ENCODE measurements at places on chromosomes 2 and 18.

- no peak for DNase-seq
Observed at GRCh38 chr2:112584891-112585250, 462 bp downstream of the CHCHD5 start.

- DNase-seq: no peak
Observed at GRCh38 chr2:224162122-224162521, 123.0 kb upstream of the SERPINE2 start.

DNA sequence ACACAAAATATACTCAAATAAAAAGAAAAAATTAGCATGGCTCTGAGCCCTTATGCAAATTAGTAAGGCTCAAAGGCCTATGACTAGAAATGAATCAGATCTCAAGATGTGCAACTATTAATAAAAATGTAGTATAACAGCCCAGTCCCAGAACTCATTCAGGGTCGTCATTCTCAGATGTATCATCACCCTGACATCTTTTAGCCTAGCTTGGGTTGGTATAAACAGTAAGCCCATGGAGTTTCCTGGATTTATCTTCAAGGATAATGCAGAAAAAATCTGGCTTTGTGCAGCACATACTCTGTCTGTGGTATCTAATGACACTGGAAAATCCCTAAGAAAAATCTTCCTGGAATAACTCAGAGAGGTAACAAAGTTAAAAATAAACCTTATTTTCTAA is 239.3 kb downstream of the ZNF385B start:
- no peak for DNase-seq

DNA sequence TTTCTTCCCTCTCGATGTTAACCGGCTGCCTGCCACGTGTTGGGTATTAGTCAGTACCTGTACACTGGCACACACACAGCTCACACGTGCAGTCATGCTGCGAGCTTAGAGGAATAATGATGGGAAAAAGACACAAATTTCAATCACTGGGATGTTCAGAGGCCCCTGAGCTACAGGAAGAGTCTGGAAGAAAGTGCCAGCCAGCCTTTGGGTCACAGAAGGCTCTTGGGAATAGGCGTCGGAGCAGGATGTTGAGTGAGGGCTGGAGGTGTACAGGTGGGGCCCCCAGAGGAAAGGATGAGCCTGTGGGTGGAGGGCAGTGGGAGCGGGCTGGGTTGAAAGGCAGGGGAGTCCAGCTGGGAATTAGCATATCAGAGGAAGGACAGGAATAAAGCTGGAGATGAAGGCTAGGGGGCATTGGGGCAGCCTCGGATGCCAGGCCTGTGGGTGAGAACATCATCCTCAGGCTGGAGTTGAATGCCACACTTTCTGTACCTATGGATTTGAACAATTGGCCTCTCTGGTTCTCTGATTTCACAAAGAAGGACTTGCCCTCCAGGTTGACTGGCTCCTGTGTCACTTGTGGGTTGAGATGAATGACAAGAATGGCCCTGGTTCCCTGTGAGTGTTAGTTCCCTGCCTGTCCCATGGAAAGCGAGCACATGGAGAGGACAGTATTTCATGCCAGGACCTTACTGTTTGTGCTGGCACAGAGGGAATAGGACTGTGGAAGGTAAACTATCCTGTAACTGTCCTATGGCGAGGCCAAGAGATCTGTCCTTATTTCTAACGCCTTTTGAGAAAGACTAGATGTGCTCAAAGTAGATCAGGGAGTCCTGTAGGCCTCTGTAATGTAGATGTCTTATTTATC is 40.6 kb downstream of the GREB1 start:
- no peak for DNase-seq

- DNase-seq: no peak
Observed at GRCh38 chr2:215419769-215420470, 15.9 kb downstream of the FN1 start.

- DNase-seq: no peak
Observed at GRCh38 chr2:77518311-77518710, 3.9 kb downstream of the LRRTM4 start.

DNA sequence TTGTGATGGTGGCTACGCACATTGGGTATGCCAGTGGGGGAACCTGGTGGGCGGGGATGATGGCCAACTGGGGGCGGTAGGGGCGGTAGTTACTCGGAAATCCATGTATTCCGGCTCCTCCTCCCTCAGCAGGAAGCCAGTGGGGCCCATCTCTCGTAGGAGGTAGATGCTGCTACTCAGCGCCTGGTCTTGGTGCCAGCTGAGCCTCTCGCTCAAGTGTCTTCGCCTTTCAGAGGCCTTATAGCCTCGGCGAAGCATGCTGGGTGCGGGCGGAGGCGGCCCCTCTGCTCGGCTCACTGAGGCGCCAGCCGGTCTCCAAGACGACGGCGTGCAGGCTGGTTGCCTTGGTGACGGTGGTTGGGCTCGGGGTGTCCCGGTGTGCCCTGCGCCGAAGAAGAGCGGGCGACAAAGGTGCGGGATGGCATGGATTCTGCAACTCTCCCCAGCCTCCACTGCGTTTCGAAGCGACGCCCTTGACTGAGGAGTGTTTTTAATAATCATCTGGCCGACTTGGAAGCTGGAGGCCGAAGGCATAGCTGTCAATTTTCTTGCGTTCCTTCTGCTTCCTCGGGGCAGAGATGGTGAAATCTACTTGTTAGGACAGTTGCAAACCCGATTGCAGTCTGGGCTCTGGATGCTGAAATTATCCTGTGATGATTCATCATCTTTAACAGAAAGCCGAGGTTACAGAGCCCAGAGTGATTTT is at the start of gene ZSWIM2:
Gene ZSWIM2 (minus strand): TSS at position 298 of the 706 bp plus-strand sequence. CDS start 40 bp downstream, at position 258.
- no peak for DNase-seq

DNA sequence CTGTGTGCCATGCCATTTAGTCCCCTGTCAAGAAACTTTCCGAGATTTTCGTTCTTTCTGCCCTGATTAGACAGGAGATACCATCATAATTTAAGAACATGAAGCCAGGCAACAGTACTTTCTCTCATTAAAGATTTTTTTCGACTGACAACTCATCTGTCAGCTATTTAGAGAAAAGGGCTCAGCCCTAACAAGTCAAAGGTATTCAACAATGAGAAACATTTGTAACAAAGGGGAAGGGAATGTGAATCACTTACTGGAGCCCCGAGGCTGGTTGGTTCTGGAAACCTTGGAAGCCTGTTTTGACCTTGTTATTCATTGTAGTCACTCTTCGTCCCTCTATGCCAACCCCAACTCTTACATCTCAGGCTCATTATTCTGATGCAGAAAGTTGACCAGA is 199.4 kb downstream of the SPP2 start:
- DNase-seq: no peak

- no peak for DNase-seq
Observed at GRCh38 chr2:211981451-211981850, 557.2 kb downstream of the ERBB4 start.

- DNase-seq: no peak
Observed at GRCh38 chr2:74893332-74893731, 59.4 kb downstream of the HK2 start.

- DNase-seq: no peak
Observed at GRCh38 chr2:190216829-190217228, 102.8 kb downstream of the HIBCH start.

GRCh38 chr18:32773382-32773712 is 524 bp upstream of the KLHL14 start:
- no peak for DNase-seq

GRCh38 chr2:223319601-223320000 is 267.6 kb downstream of the KCNE4 start:
- DNase-seq: no peak

DNA sequence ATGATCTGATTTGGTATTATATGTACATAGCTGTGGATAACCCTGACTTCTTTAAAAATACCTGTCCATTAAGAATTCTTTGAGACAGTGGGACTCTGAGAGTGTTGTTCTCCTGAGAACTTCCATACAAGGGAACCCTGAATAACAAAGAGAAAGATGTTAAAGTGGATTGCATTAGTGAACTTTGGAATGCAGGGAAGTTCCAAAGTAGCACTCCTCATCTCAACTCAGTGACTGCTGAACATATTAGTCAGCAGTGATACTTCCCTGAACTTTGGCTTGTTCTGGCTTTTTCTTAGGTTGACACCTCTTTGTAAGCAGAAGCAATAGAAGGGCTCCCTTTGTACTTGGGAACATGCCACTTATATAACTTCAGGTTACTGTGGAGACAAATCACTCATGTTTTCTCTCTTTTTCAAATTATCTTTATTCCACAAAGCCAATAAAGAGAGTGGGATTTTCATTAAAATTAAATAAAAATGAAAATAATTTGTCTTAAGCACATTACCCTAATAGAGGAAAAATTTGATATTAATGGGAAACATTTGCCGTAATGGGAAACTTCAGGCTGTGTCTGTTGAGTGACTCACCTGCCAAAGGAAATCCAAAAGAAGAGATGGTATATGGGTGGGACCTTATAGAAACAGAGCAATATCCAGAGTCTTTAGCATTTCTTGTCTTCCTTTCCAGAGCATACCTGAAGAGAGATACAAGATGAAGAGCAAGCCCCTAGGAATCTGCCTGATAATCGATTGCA is 33.3 kb downstream of the CFLAR start:
- DNase-seq: no peak

DNA sequence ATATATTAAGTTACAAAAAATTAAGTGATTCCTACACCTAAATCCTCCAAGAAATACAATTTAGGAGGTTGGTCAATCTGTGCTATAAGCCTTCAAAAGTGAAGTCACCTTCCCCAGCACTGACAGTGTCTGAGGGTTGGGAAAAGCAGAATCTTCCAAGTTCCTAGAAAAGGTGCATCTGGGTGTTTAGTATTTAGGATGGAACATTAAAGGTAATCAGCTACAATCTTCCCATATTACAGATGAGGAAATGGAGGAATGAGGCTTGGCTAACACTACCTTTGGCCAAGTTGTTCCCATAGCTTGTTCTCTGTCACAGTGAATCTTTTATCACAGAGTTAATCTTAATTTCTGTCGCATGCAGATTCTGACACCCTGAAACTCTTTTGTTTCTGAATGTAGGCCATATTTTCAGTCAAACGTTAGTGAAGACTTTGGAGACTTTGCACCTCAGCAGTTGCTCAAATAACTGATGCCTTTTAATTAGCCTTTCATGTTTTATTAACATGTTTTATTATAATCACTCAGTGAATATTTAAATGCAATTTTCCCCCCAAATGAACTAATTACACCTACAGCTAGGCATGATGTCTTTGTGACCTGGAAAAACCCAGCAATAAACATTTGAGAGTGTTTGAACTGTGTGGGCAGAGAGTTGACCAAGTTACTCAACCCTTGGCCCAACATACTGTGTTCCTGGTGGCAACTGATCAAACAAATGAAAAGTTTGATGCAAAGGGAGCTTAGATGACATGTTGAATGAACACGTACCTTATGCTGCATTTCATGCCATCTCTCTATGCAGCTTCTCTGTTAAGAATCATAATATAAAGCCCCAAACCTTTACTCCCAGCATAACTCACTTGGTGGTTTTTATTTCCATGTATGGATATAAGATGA is 17.6 kb downstream of the FN1 start:
- no peak for DNase-seq

DNA sequence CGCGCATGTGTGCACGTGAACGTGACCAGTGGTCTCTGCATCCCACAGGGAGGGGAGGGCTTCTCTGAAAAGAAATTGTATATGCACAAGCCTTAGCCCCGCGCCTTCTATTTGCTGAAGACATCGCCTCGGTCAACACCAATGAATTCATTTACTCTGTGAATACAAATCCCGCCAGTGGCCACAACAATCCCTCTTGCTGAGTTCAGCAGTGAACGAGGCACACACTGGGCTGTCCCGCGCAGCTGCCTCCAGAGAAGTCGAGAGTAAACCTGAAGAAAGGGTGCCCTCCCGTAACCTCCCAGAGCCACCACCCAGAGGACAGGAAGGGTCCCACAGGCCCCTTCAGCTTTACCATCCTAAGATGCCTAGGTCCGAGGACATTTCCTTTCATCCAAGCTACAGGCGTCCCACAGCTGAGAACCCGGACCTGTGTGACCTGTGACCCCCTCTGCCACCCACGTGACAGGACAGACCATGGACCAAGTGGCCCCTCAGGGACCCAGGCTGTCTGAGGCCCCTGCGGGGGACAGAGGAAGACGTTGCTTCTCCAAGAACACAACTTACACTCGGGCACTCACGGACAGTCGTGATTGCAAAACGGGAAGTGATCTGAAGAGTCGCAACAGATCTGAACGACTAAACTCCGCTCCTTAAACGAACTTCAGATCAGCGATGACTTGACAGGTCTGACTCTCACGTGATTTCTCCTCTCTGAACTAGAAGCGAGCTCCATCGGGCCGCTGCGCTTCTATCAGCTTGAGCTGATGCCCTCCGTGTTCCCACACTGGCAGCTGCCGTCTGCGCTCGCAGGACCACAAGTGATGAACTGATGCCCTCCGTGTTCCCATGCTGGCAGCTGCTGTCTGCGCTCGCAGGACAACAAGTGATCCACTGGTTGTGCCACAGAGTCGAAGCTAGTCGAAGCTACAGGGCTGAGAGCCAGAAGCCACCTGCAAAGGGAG is 92.7 kb downstream of the ZNF516 start:
- DNase-seq: no peak

DNA sequence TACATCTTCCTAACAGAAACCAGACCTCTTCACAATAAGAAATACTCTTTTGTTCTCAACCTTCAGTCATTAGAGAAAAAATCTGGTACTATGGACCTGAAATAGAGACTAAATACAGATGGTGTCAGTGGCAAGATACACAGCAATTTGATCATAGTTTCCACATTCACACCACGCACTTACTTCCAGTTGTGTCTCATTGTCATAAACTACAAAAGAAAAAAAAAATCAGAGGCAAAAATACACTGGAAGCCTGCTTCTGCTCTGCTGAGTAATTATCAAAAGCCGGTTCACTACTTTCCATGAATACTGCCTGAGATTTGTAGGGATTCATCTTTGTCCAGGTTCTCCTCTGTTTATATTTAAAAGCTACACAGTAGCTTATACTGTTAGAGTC is 182.6 kb downstream of the PID1 start:
- no peak for DNase-seq

- DNase-seq: no peak
Observed at GRCh38 chr2:45930396-45930792, 278.9 kb downstream of the PRKCE start.

GRCh38 chr2:109582928-109583895 is 30.6 kb downstream of the SEPTIN10 start:
- DNase-seq: no peak

- no peak for DNase-seq
Observed at GRCh38 chr18:61333271-61333745, at the start of gene CDH20. Gene CDH20, plus strand, starts transcription at chr18:61333430.

Measured in CD4-positive, alpha-beta T cell treated with Interleukin-15 for 4 hours (primary cell).